Glutamatergic neuron (in vitro differentiated cells): ENCODE measurements at places on chromosomes 1 and 21.

DNA sequence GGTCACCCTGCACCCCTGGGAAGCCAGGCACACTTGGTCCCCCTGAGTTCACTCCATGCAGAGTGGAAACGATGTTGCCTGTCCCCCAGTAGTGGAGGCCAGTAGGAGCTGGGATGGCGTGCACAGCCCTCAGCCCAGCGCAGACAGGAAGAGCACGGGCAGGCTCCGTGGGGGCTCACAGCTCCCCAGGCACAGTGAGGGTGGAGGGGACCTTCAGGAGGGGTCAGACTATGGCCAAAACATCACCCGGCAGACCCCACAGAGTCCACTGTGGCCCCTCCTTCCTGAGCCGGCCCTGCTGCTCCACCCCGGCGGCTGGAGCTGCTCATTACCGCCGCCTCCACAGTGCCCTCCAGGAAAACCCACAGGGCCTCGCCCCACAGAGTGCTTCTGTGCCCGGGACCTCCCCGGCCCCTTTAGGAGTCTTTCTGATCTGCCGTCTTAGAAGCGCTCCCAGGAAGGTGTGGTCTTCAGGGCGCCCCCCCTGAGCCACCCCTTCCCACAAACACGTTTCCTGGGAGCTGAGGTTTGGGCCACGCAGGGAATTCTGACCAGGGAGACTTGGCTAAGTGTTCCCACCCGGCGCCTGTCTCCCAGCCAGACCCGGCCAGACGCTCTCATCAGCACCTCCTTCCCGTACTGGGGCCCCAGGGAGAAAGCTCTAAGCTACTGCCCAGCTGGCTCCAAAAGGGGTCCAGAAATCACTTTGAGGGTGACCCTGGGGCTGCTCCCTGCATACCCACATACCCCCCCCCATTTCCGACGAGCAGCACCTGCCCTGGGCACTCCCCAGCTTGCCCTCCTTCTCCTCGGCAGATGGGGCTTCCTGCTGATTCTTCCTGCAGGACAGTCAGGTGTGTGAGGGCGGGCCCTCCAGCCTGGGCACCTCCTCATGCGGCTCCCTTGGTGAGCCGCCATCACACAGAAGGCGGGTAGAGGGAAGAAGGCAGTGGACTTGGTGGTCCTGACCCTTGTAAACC, 38.8 kb downstream of the RIPK4 start:
- H3K27ac ChIP-seq, result no peak overlapping the region
- H3K4me3 ChIP-seq, result no peak overlapping the region
- no peak for DNase-seq
- peaks cover 3% of the 10 kb centered on the region for H3K4me1 ChIP-seq
- no peaks in the 10 kb centered on the region for H3K36me3 ChIP-seq

DNA sequence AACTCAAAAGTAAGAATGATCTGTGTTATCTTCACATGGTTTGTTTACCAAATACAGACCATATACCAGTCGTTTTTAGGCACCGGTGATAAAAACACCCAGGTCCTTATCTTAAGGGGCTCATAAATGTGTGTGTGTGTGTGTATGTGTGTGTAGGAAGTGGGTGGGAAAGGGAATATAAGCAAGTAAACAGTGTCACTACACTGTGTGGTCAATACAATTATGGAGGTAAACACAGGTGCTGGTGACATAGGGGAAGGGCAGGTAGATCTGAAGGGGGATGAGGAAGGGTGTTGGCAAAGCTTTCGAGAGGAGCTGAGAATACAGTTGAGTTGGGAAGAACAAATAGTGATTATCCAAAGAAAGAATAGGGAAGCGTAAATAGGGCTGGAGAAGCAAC, 19.1 kb upstream of the MRPS6 start:
- no peak for DNase-seq
- no peak overlapping the region for H3K4me3 ChIP-seq
- H3K27ac ChIP-seq, result no peak overlapping the region
- peaks cover 7% of the 10 kb centered on the region for H3K27me3 ChIP-seq
- H3K4me1 ChIP-seq, result no peaks in the 10 kb centered on the region

- H3K27me3 ChIP-seq, result peaks cover 7% of the 10 kb centered on the region
- DNase-seq, result no peak
- H3K27ac ChIP-seq, result no peak overlapping the region
- H3K36me3 ChIP-seq, result no peaks in the 10 kb centered on the region
Measured at GRCh38 chr21:36816561-36817130, 117.7 kb downstream of the SIM2 start.

DNA sequence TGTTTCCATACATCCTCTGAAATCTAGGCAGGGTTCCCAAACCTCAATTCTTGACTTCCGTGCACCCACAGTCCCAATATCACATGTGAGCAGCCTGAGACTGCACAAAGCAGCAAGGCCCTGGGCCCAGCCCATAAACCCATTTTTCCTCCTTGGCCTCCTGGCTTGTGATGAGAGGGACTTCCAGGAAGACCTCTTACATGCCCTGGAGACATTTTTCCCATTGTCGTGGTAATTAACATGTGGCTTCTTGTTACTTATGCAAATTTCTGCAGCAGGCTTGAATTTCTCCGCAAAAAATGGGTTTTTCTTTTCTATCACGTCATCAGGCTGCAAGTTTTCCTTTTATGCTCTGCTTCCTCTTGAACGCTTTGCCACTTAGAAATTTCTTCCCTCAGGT, 3.3 kb upstream of the PIGK start:
- H3K4me3 ChIP-seq, result no peak overlapping the region
- DNase-seq, result no peak
- no peaks in the 10 kb centered on the region for H3K27me3 ChIP-seq
- H3K4me1 ChIP-seq, result peaks cover 2% of the 10 kb centered on the region
- H3K36me3 ChIP-seq, result peaks cover 6% of the 10 kb centered on the region
- no peak overlapping the region for H3K27ac ChIP-seq

- H3K27me3 ChIP-seq, result peaks cover 17% of the 10 kb centered on the region
- H3K27ac ChIP-seq, result peak overlapping the region; percentile 12
- no peak overlapping the region for H3K4me3 ChIP-seq
- peaks cover 27% of the 10 kb centered on the region for H3K36me3 ChIP-seq
Measured at GRCh38 chr1:42747125-42747524, 7.1 kb upstream of the CLDN19 start.

DNA sequence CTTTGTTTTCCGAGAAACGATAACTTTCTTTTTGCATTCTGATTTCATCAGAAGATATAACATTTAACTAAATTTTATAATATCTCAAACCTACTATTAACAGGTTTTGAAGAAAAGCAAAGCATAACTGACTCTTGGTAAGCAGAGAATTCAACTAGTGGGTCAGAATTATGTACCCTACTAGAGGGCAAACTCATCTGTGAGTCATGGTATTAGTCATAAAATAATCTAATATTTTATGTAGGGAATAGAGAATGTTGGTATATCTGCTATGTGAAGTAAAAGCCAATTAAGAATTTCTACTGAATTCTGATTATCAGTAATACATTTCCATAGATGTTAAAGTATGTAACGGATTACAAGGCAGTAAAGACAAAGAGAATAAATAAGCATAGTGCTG, 56.8 kb downstream of the USP1 start:
- no peaks in the 10 kb centered on the region for H3K4me1 ChIP-seq
- no peaks in the 10 kb centered on the region for H3K27me3 ChIP-seq
- no peak overlapping the region for H3K27ac ChIP-seq
- H3K4me3 ChIP-seq, result no peak overlapping the region

- no peaks in the 10 kb centered on the region for H3K27me3 ChIP-seq
- no peak overlapping the region for H3K4me3 ChIP-seq
- DNase-seq, result no peak
- H3K36me3 ChIP-seq, result peaks cover 1% of the 10 kb centered on the region
- no peak overlapping the region for H3K27ac ChIP-seq
Measured at GRCh38 chr1:178572604-178573003, 59.7 kb downstream of the TEX35 start.

DNA sequence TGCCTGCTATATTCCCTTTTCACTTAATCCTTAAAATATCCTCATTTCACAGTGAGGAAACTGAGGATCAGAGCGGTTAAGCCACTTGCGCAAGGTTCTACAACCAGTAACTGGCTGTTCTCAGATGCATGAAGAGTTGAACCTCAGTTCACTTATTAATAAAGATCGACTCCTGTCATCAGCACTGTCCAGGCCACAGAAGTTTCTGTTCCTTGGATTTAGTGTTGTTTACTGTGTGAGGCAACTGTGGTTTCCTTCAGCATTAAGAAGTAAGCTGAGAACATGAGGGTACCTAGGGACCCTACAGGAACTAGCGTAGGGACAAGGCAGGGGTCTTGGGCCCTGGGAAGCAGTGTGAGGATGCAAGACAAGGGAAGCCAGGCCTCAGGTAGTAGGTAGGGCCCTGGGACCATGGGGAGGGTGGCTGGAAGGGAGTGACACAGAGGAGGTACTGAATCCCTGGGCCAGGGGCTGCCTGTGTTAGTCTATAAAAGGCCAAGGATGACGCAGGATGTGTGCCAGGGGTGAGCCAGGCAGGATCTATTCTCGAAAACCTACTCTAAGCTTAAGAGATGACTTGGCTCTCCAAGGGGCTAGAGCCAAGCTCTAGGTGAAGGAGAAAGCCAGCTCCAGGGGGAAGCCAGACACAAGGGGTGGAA, 181.2 kb upstream of the CSF3R start:
- DNase-seq, result no peak
- H3K4me1 ChIP-seq, result peaks cover 13% of the 10 kb centered on the region
- peaks cover 6% of the 10 kb centered on the region for H3K27me3 ChIP-seq

GRCh38 chr1:39489567-39490239, 1.7 kb upstream of the BMP8A start:
- DNase-seq, result no peak
- H3K4me1 ChIP-seq, result peaks cover 16% of the 10 kb centered on the region
- H3K36me3 ChIP-seq, result no peaks in the 10 kb centered on the region

GRCh38 chr1:193794239-193794638, 607.8 kb upstream of the B3GALT2 start:
- no peaks in the 10 kb centered on the region for H3K4me1 ChIP-seq
- H3K27me3 ChIP-seq, result no peaks in the 10 kb centered on the region
- DNase-seq, result no peak
- no peaks in the 10 kb centered on the region for H3K36me3 ChIP-seq
